Activated CD8-positive, alpha-beta memory T cell treated with anti-CD3 and anti-CD28 coated beads for 4 hours (primary cell): ENCODE measurements at places on chromosomes 6 and 20.

GRCh38 chr6:16488813-16489212 lies 250.4 kb downstream of the GMPR start:
- no peak for DNase-seq

- no peak for DNase-seq
Measured at GRCh38 chr20:34062570-34063482, 49.2 kb downstream of the EIF2S2 start.

DNA sequence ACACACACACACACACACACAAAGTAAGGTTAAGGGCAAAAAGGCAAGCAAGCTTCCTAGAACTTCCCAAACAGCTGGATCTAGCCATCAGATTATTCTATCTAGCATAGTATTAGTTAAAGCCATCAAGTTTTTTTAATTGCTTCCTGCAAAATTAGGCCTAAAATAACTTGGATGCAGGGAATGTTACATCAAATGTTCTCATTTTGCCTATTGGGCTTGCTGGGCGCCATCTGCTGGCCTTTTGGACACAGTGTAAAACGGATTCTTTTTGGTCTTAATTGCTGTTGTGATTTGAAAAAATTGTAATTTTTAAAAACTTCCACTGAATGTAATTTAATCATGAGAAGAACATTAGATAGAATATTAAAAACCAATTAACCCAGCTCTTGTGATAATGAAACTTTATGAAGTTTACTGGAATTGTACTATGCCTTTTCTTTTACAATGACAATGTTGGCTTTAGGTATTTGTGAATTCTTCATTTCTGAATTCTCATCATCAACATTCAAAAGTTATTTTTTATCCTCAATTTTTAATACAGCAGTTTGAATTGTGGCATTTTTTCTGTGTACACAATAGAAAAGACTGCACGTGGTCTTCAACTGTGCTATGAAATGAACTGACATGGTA lies 6.8 kb downstream of the MKKS start:
- DNase-seq = no peak

GRCh38 chr6:32047539-32047854 lies 9.3 kb downstream of the CYP21A2 start:
- no peak for DNase-seq

- no peak for DNase-seq
Measured at GRCh38 chr6:5832668-5833067, 174.1 kb downstream of the NRN1 start.

GRCh38 chr6:136608991-136609390 lies 58.8 kb upstream of the MAP7 start:
- DNase-seq = no peak

DNA sequence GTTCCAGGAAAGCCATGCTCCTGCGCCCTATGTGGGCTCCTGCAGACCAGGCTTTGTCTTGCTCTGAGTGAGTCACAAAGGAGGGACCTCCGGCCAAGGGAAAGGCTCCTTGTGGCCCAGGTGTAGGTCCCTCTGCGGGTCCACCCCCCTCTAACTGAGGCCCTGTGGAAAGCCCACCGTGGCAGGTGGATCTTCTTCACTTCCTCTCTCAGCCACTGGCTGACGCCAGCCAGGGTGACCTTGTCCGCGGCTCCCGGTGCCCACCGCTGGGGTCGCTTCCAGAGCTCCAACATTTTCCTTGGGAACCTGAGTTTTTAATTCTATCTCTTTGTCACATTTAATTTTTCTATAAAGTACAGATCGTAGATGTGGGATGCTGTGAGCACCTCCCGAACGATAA lies 54.1 kb downstream of the SMOC2 start:
- DNase-seq = no peak

DNA sequence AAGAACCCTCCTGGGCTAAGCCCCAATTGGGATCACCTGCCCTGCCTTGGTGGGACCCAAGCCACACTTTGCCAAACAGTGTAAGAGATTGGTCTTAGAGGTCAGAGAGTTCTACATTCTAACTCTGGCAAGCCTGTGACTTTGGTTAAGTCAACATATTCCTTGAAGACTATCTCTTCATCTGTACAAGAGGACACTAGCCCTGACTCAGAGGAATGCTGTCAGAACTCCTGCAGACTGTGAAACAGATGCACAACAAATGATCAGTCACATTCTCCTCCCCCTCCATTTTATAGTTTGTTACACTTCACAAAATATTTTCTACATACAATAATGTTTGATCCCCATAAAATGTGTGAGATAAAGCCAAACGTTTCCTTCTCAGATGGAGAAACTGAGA lies 91.7 kb upstream of the EPB41L1 start:
- DNase-seq = no peak

GRCh38 chr6:108497883-108498282 lies 62.8 kb upstream of the FOXO3 start:
- DNase-seq = no peak

DNA sequence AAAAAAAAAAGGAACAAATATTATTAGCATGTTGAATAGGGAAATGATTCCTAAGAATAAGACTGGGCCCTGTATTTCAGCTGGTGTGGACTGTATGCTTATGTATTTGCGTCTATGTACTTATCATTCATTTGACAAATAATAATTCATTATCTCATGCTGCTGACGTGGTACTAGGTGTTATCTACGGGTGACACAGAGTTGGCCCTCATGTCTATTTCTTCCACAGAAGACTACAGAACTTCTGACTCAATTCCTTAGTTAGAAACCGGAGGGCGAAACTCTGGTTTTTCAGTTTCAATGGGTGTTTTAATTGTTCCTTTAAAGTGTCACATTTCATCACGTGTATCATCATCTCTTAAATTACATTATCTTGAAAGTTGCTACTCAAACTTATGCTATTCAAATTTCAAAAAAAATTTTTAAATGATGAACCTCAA lies 305.9 kb downstream of the CLIC5 start:
- DNase-seq = no peak

GRCh38 chr6:101386982-101387381 lies 6.5 kb upstream of the GRIK2 start:
- DNase-seq = no peak

GRCh38 chr20:60693496-60694133 lies 558.4 kb upstream of the CDH4 start:
- DNase-seq = no peak

DNA sequence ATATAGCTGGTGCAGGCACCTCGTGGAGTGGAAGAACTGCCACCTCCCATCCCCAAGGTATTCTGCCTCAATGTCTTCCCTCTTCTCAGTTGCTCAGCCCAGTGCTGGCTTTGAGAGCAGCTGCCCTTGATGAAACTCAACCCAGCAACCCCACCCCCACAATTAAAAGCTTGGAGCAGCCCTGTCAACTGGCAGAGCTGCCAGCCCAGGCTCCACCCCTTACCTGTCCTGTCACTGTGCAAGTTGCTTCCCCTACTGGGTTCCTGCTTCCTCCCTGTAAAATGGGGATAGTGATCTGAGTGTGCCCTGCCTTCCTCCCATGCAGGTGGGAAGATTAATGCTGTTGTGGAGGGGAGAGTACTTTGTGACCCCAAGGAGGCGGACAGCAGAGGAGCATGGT lies 4.5 kb downstream of the TMEM63B start:
- no peak for DNase-seq

DNA sequence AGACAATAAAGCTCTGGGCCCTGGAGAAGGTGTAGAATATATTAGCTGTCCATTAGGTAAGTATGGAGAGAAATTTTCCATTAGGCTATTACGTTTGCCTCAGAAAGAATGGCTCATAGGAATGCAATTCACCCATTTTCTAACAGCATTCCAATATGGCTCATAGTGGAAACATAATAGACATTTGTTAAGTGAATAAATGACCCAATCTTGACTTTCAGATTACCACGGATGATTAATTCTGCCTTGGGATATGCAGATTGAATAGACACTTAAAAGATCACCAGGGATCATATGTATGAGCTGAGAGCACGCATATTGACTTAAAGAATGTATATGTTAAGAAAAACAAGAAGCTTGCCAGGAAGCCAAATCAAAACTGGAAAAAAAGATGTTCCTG lies 209.1 kb upstream of the CDYL start:
- DNase-seq = no peak

- no peak for DNase-seq
Measured at GRCh38 chr6:140669321-140669720, 1294.9 kb upstream of the CITED2 start.

DNA sequence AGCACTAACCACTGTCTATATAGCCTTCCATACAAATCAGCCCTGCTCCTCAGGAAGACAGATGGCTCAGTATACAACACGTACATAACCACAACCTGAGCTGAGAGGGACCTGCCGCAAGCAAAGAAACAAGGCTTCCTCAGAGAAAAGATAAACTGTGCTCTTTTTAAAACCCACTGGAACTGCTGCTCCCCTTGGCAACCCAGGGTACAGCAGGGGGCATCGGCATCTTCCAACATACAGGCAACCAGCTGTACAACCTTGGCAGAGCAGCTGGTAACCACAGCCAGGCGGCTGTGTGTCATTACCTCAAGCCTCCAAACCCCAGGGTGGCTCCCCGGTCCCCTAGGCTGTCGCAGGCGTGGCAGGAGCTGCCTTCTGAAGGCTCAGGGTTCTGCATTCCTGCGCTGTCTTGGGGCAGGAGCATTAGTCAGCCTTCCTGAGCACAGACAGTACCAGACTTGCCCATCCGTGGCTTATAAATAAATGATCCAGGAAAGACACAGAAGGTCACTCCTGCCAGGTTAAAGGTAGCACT lies 249.5 kb downstream of the ADGRG6 start:
- peak; percentile 17 for DNase-seq

- DNase-seq = no peak
Measured at GRCh38 chr20:9319687-9320384, 194.6 kb upstream of the LAMP5 start.

- peak; percentile 68 for DNase-seq
Measured at GRCh38 chr6:41531591-41532582, 14.3 kb upstream of the FOXP4 start.

- DNase-seq = no peak
Measured at GRCh38 chr6:30327232-30327746, 562 bp downstream of the TRIM39 start.

GRCh38 chr20:62691487-62691886 lies 17.1 kb upstream of the NTSR1 start:
- no peak for DNase-seq

- no peak for DNase-seq
Measured at GRCh38 chr6:111211411-111212030, 124.2 kb downstream of the SLC16A10 start.

DNA sequence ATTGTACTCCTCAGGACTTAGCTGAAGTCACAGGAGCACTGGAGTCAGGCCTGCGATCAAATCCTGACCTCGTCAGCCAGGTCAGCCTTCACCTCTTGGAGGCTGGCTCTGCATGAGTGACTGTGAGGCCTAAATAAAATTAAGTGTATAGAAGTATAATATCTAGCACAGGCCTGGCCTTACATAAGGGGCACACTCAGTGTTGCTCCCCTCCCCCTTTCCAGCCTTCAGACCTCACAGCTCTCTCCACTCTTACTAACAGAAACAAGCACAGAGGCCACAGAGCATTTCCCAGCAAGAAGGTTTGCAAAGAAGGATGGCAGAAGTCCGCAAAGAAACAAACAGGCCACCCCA lies 84.8 kb downstream of the TRERF1 start:
- DNase-seq = no peak

DNA sequence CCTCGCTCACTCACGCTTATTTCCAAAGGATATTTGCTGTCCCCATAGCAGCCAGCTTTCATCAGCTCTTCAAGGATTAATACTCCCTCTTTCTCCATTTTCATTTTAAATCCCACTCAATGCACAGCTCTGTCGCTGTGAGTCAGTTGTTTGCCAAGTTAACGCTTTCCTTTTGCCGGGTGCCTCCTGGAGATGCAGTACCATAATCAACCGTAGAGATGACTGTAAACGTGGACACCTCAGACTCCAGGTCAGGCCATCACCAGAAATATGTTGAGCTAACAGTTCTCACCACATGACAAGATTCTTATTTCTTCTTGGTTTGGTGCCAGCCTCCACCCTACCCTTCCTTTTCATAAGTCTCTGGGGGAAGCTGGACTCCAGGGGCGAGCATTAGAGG lies 66.6 kb upstream of the TAB2 start:
- no peak for DNase-seq

GRCh38 chr6:90715093-90715655 lies 128.3 kb upstream of the MAP3K7 start:
- DNase-seq = no peak

GRCh38 chr6:161985876-161986423 lies 712.1 kb upstream of the AGPAT4 start:
- no peak for DNase-seq

GRCh38 chr6:42333612-42334011 lies 116.0 kb upstream of the MRPS10 start:
- DNase-seq = no peak

- no peak for DNase-seq
Measured at GRCh38 chr20:17202673-17203072, 24.2 kb upstream of the PCSK2 start.

DNA sequence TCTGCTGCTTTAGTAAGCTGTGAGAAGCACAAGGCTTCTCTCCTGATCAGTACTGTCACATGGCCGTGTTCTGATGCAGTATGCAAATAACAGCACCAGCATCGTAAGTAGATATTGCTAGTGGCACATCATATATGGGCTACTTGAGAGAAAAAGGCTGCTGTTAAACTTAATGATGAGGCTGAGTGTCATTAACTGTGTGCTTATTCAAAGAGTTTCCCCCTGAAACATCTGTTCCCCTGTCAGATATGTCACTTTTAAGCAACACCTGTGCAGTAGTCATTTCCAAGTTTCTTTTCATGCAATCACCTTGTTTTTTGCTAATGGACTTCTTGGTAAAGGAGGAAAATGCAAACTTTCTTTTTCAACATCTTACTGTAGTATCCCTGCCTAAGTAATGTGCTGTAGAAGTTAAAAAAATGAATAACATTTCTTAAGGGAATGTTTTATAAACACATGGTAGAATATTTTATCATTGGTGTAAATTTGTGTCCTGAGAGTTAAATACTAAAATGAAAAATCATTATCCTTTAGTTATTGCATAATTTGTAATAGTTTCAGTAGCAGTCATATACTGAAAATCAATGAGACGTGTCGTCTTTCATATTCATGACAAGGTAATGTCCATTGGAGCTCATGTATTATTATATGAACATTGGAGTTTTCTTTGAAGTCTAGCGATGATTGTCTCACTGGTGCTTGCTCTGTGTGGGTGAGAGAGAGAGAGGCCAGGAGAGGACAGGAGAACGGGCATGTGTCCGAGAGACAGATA lies 366.3 kb downstream of the CDKAL1 start:
- no peak for DNase-seq

- DNase-seq = no peak
Measured at GRCh38 chr20:35603695-35604448, 11.8 kb upstream of the SPAG4 start.
